ENCODE measurements at places on chromosomes 16 and 17.

GRCh38 chr16:49929626-49930025 is 73.7 kb upstream of the ZNF423 start:
- DNase-seq = no peak

DNA sequence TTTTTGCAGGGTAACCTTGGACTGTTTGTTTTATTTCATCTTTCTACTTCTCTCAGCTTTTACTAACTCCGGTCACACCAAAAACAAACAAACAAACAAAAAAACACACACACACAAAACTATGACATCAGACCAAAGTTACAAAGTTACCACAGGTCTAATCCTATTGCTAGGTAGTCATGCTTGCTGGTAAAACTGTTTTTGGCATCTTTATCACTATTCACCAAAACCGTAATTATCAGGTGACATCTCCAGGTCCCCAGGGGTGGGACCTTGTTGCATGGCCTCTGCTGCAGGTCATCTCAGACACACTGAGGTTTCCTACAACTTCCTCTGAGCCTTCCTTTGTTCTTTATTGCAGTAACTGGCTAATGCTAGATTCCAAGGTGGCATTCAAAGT is 162.3 kb downstream of the ABCA8 start:
- no peak for DNase-seq

DNA sequence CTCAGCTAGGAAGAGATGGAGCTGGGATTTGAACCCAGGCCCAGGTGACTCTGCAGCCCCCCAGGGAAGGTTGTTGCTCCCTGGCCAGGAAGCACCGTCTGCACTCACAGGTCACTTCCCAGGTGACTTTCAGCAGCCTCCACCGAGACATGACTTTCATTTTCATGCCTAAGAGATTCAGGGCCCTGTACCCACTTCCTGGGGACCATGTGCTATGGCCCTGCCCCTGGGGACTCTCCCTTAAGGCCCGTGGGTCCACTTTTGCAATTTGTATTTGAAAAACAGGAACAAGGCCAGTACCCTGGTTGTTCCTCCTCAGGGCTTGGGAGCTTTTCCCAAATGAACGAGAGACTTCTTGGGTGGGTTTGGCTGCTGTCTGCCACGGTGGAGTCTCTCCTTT is 191.0 kb downstream of the IRF8 start:
- DNase-seq = no peak

DNA sequence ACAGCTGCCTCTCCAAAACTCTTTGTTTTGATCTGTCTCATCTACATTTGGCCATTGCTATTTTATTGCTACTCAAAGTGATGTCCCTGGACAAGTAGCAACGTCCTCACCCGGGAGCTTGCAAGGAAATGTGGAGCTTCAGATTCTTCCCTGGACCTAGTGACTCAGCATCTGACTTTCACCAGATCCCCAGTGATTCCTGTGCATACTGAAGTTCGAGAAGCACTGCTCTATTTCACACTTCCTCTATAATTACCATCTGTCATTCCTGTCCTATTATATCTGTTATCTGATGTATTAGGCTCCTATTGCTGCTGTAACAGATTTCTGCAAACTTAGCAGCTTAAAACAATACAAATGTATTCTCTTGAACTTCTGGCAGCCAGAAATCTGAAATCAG is 28.5 kb upstream of the VAT1L start:
- no peak for DNase-seq

Measured in stimulated activated CD8-positive, alpha-beta memory T cell treated with anti-CD3 and anti-CD28 coated beads, Interleukin-12 subunit alpha, Interleukin-12 subunit beta, amount 100 ng/mL, for 1 hour (primary cell).